ENCODE measurements at places on chromosomes 6 and 20. TPM values are rescaled to one million over a fixed set of nuclear protein-coding genes. Genes with fewer than 3 reads are reported as not detected.

- no peak overlapping the region for H3K27ac ChIP-seq
- no peaks in the 10 kb centered on the region for H3K27me3 ChIP-seq
- no peaks in the 10 kb centered on the region for H3K36me3 ChIP-seq
- no peak for DNase-seq
- no peaks in the 10 kb centered on the region for H3K4me1 ChIP-seq
Measured at GRCh38 chr20:49352751-49353150, 74.9 kb upstream of the ZNFX1 start.

GRCh38 chr20:23217023-23217422, 130.9 kb upstream of the CD93 start:
- no peaks in the 10 kb centered on the region for H3K27me3 ChIP-seq
- no peak overlapping the region for H3K27ac ChIP-seq
- no peaks in the 10 kb centered on the region for H3K4me1 ChIP-seq
- H3K36me3 ChIP-seq: no peaks in the 10 kb centered on the region

- no peak overlapping the region for H3K27ac ChIP-seq
- no peak for DNase-seq
- no peak overlapping the region for H3K4me3 ChIP-seq
- H3K4me1 ChIP-seq: no peaks in the 10 kb centered on the region
- no peaks in the 10 kb centered on the region for H3K27me3 ChIP-seq
- no peaks in the 10 kb centered on the region for H3K36me3 ChIP-seq
Measured at GRCh38 chr6:136208783-136209182, 41.3 kb downstream of the MTFR2 start.

GRCh38 chr6:6891949-6892461, 215.8 kb upstream of the RREB1 start:
- H3K4me1 ChIP-seq: no peaks in the 10 kb centered on the region
- H3K36me3 ChIP-seq: no peaks in the 10 kb centered on the region
- no peak overlapping the region for H3K4me3 ChIP-seq

DNA sequence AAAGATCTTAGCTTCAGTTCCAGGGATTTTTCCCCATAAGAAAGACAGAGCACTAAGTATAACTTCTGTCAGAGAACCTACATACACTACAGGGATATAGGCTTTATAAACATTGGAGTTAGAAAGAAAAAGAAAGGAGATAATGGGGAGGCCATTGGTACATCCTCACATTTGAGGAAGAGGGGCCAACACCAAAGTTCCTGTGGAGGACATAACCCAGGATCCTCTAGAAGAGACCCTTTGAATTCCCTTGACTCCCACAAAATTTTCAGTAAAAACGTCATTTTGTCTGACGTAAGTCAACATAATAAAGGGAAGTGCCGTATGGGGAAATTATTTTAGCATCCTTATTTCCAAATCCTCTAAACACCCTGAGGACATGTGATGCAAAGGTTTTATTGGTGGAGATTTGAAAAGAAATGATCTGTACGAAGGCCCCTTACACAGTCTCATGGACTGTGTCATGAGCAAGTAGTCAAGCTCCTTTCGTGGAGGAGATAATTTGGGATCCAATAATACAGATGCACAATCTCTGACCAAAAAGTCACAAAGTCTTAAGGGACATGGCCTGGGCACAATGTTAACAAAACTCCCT, 33.2 kb downstream of the HLA-DRA start:
- no peak overlapping the region for H3K4me3 ChIP-seq
- no peak for DNase-seq
- H3K27ac ChIP-seq: peak overlapping the region; percentile 17
- no peaks in the 10 kb centered on the region for H3K27me3 ChIP-seq

- H3K4me3 ChIP-seq: no peak overlapping the region
- H3K36me3 ChIP-seq: no peaks in the 10 kb centered on the region
- DNase-seq: no peak
- no peak overlapping the region for H3K27ac ChIP-seq
- H3K27me3 ChIP-seq: no peaks in the 10 kb centered on the region
- H3K4me1 ChIP-seq: no peaks in the 10 kb centered on the region
Measured at GRCh38 chr20:19295076-19295475, 82.6 kb downstream of the SLC24A3 start.

DNA sequence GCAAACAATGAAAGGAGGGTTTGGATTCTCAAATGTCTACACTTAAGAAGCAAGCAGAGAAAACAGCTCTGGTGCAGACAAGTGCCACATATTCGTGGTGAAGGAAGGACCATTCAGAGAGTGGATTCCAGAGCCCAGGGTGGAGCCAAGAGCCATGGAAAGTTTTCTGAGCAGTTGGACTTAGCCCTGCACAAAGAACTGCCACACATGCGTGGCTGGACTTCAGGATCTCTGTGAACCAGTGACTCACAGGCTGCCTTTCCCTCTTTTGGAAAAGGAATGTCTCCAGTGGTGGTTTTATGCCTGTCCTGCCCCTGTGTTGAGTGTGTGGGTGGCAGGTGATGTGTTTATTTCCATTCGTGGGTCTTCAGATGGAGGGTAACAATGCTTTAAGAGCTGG, 489.5 kb downstream of the CDH26 start:
- no peak for DNase-seq
- H3K27me3 ChIP-seq: no peaks in the 10 kb centered on the region
- H3K27ac ChIP-seq: no peak overlapping the region
- no peak overlapping the region for H3K4me3 ChIP-seq
- H3K36me3 ChIP-seq: no peaks in the 10 kb centered on the region

- H3K27me3 ChIP-seq: no peaks in the 10 kb centered on the region
- no peak for DNase-seq
- H3K4me1 ChIP-seq: no peaks in the 10 kb centered on the region
- no peak overlapping the region for H3K4me3 ChIP-seq
- no peak overlapping the region for H3K27ac ChIP-seq
Measured at GRCh38 chr6:164097551-164098398, 683.3 kb downstream of the QKI start.

Gene TSBP1
- total RNA-seq: not detected

Gene CLIC5
- 123 TPM for total RNA-seq

Gene CDYL
- 77.6 TPM for total RNA-seq

Gene FAM209B
- total RNA-seq: not detected

Gene NFYA
- 23.7 TPM for total RNA-seq
